ENCODE measurements at places on chromosomes 13 and 19.

DNA sequence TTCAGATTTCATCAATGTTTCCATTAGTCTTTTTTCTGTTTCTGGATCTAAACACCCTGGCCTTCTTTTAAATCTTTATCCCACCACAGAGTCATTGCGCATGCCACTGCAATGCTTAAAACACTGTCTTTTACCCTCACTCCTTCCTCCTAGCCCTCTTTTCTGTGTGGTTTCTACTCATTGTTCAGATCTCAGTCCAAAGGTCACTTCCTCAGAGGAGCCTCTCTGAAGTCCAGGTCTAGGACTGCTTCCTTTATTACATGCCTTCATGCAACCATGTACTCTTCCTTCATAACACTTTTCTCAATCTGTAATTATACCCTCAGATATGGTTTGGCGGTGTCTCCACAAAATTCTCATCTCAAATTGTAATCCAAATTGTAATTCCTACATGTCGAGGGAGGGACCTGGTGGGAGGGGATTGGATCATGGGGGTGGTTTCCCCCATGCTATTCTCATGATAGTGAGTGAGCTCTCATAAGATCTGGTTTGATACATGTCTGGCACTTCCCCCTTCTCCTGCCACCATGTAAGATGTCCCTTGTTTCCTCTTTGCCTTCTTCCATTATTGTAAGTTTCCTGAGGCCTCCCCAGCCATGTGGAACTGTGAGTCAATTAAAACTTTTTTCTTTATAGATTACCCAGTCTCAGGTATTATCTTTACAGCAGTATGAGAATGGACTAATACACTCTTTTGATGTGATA is 808.9 kb downstream of the DIAPH3 start:
- no peak for DNase-seq

DNA sequence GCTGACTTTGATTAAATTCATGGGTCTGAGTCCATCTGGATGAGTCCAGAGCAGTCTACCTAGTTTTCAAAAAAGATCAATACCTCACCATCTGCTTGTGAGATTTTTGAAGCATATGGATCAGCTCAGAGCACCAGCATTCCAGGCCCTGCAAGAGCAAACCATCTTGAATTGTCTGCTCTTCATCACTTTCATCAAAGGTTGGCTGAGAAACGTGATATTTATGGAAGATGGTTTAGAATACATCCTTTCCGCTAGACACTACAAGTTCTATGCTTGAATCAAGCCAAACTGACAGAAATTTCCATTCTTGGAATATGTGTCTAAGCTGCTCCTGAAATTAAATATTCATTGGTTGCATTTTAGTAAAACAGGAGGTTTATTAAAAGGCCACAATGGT is 190.3 kb downstream of the KCNRG start:
- no peak for DNase-seq

DNA sequence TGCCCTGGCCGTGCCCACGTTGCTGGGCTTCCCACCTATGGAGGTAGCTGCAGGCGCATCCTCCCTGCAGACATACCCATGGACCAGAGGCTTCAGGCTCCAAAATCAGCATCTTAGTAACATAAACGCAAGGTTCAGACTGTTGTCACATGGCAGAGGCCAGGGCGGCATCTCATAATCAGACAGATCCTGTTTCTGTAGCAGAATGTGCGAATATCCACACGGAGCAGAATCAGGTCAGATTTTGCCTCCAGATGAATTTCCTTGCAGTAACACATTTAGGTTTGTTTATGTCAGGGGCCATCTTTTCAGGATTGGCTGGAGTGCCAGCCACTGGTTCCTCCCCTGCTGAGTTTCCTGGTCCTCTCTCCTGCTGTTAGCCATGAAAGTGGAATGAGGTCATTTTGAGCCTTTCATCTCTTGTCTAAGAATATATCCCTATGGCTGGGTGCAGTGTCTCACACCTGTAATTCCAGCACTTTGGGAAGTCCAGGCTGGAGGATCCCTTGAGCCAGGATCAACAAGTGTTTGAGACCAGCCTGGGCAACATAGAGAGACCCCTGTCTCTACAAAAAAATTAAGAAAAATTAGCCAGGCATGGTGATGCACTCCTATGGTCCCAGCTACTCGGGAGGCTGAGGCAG is 20.5 kb downstream of the SMARCA4 start:
- DNase-seq: no peak

DNA sequence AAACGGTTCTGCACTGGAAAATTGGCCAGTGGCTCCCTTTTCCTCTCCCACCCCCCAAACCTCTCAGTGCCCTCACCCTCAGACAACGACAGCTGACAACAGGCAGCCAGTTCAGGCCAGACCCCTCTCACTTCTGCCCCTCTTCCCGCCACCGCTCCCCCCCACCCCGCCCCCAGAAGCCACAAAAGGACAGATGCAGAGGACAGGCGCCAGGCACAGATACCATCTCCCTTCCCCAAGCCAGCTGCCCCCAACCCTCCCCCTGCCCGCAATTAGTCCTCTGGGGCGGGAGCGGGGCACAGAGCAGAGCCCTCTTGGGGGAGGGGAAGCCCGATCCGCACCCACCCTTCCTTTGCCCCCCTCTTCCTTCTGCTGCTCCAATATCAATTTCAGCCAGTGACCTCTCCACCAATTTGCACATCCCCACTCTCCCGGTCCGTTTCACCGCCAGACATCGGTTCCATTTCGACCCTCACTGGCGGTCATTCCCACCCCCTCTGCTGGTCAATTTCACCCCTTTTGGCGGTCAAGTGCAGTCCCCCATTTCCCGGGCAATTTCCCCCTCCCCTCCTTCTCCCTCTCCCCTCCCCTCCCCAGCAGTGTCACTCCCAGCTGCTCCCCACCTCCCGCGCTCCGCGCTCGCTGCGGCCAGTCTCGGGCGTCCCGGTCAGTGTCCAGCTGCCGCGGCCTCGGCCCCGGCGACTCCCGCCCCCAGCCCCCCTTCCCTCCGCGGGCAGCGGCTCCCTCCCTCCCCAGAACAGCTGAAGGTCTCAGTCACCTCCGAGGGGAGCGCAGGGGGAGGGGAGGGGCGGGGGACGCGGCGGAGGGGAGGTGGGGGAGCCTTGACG is at the start of gene SHD:
TSS of gene SHD (plus strand) at position 848 of the 848 bp plus-strand sequence. CDS start 798 bp downstream, outside the sequence.
- no peak for DNase-seq

GRCh38 chr13:74056801-74057542 is 77.2 kb downstream of the KLF12 start:
- no peak for DNase-seq

GRCh38 chr19:4814625-4815425 is 16.7 kb downstream of the TICAM1 start:
- no peak for DNase-seq

GRCh38 chr13:83184819-83185218 is 697.5 kb downstream of the SLITRK1 start:
- DNase-seq: no peak

DNA sequence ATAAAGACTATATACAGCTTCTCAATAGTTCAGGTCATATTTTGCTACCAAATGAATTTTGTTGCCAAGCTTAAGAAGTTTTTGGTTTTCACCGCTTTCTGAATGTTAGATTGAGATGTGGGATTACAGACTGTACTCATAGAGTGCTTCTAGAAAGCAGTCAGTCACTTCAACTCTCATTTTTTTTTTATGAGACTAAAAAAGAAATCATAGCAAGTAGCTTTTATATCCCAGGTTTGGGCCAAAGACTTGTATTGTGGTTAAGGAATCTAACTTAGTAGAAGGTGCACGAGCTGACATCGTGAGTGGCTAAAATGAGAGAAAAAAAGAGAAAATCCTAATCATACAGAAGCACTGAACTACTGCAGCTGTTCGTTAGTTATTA is 2.2 kb upstream of the USPL1 start:
- DNase-seq: no peak

DNA sequence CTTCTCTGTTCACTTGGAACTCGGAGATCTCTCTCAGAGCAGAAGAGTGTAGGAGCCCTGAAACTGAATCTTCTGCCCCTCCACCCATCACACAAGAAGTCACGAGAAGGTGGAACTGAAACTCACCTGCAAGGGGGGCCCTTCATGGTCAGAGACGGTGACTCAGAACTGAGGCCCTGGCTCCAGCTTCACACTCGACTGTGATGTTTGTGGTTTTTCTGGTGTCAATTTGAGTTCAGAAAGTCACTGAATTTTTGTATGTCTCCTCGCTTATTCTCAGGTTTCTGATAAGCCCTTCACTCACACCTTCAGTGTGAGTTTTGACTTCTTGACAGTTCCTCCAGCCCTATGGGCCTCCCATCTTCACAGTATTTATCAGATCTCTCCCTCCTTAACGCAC is 23.1 kb downstream of the SIGLEC5 start:
- DNase-seq: no peak

- DNase-seq: no peak
Measured at GRCh38 chr19:33532859-33533460, 11.4 kb upstream of the PEPD start.

DNA sequence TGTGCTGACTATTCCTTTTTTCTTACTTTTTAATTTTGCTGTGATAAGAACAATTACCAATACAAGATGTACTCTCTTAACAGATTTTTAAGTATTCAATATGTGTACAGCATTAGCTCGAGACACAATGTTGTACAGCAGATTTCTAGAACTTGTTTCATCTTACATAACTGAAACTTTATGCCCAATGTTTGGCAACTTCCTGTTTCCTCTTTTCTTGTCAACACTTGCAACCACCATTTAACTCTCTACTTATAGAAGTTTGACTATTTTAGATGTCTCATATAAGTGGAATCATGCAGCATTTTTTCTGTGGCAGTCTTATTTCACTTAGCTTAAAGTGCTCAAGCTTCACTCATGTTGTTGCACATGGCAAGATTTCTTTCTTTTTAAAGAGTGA is 1426.8 kb downstream of the SLITRK5 start:
- no peak for DNase-seq

DNA sequence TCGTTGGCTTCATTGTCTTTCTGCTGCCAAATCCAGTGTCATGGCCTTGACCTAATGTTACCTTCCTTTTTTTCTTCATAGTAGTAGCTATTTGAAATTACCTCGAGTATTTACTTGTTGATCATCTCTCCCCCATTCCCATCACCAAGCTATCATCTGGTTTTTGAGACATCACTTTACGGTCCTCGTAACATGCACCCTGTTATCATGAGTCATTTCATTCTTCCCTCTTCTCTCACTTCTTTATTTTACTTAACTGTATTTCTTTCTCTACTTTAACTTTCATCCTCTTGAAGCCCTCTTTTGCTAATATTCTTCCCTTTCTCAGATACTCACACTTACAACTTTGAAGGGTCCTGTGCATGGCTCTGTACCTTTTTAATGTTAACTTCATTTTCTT is 31.8 kb downstream of the TPP2 start:
- no peak for DNase-seq

- no peak for DNase-seq
Measured at GRCh38 chr13:29532116-29532515, 63.4 kb downstream of the SLC7A1 start.

- no peak for DNase-seq
Measured at GRCh38 chr13:31114641-31115040, 47.1 kb downstream of the HSPH1 start.

- no peak for DNase-seq
Measured at GRCh38 chr13:21932578-21932977, 261.7 kb downstream of the FGF9 start.

DNA sequence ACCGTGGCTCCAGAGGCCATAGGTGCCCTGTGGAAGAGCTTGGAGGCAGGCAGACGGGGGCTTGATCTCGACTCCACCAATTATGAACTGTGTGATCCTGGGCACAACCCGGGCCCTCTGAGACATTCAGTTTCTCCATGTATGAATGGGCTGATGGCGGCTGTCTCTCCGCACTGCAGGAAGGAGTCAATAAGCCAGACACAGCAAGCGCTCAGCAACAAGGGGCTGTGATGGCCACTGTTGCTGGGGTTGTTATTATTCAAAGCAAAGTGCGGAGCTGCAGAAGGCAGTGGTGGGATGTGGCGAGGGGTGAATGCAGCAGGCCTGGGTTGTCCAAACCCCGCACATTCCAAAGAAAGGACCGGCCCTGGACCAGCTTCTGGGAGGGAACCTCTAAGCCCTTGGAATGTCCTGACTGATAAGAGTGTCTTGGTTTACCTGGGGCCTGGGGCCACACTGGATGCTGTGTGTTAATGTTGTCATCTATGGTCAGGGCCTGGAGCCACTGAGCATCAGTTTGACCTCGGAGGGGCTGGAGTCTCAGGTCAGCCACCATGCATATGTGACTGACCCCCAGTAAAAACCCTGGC is 8.3 kb downstream of the TMEM143 start:
- no peak for DNase-seq

DNA sequence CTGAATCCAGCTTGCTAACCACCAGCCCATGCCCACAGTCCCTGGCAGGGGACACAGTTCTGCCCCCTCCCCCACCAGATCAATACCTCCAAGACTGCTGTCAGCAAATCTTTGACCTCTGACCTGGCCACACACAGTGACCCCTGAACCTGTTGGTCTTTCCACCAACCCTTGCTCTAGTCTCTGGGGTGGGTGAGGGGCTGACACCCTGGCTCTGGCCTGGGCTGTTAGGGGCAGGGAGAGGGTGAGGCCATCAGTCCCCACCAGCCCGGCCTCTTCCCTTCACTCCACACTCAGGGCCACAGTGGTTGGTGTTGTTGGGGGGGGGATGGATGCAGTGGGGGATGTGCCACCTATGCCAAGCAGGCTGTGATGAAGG is 21.8 kb upstream of the SLC7A10 start:
- DNase-seq: no peak

DNA sequence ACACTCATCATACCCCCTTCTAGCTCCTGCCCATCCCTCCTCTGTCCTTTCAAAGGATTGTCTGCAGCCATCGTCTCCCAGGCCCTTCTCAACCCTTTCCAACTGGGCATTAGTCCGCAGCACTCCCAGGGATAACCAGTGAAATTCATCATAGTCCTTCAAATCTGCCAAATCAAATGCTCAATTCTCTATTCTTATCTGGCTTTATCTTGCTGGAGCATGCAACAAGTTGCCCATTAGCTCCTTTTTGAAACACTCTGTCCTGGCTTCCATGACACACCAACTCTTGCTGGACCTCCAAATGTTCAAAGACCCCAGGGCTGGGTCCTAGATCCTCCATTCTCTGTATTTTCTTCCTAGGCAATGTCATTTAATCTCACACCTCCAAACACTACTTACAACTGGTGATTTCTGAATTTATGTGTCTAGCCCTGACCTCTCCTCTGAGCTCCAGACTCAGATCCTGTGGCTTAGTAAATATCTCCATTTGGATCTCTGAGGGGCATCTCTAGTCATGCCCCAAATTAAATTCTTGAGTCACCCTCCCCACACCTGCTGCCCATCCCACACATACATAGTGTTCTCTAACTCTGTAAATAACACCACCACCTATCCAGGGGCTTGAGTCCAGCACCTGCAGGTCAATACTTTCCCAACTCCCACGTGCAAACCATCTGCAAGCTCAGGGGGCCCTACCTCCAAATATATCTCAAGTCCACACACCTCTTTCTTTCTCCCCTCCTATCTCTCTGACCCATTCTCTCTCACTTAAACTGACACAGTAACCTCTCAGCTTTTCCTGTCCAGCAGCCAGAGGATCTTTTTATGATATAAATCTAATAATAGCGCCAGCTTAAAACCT is 9.1 kb upstream of the ANKRD10 start:
- no peak for DNase-seq

Measured in GOT3 (cell line).